Upper lobe of left lung (tissue), 6 donors: ENCODE measurements at places on chromosomes 11 and 22.

- DNase-seq = peak; percentile 30
These were observed 415.3 kb upstream of the CADM1 start for GRCh38 chr11:115919341-115920091.

- no peak for DNase-seq
These were observed 406.8 kb downstream of the FAM181B start for GRCh38 chr11:82326853-82327252.

GRCh38 chr11:75024764-75025211 is 36.1 kb downstream of the NEU3 start:
- no peak for DNase-seq

DNA sequence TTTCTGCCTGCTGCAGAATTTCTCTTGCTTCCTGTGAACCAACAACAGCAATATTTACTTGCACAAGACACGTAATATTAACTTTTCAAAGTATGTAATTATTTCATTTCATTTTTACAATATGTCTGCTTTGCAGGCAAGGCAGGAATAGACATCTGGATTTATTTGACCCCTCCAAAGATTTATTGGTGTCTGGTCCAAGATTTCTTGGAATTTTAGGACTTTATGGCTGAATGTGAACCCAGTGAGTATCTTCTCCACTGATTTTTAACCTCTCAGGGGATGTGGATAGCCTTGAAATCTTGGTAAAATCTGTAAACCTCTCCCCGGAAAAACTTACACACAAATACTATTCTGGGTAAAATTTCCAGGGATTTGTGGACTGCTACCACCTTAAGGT is 61.5 kb downstream of the PKNOX2 start:
- no peak for DNase-seq

DNA sequence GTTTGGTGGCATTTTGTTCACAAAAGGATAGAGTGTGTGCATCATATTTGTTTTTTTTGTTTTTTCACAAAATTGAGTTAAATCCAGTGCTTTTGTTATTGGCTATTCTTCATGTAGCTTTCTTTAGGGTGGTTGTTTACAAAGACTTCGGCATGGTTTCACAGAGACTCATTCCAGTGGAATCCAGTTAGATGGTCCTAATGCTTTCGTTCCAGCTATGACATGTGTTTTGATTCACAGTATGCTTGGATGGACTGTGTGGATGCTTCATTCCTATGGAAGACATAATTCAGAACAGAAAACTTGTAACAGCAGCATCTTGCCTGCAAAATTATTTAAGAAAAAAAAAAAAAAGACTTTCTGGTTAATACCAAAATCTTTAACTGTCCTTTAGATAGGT is 97.9 kb downstream of the PDHX start:
- no peak for DNase-seq

DNA sequence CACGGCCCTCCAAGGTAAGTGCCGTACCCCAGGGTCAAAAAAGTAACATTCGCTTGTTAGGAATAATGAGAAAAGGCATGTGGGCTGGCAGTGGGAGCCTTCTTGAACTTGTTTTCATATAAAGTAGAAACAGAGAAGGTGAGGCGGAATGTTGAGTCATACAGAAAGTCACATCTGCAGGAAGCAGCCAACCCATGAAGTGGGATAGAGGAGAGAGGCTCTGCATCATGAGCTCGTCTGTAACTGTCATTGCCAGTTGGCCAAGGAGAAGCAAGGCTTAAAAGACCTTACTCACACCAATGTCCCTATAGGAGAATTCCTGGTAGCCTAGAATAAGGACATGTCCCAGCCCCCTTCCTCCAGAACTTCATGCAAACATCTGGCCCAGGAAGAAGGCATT is 253.3 kb downstream of the BUD13 start:
- no peak for DNase-seq

- no peak for DNase-seq
These were observed 74.0 kb upstream of the PHF21B start for GRCh38 chr22:45083659-45084305.

GRCh38 chr22:17109113-17109865 is 11.9 kb downstream of the TMEM121B start:
- peak; percentile 75 for DNase-seq

GRCh38 chr22:28333088-28333487 is 346.6 kb downstream of the TTC28 start:
- no peak for DNase-seq

DNA sequence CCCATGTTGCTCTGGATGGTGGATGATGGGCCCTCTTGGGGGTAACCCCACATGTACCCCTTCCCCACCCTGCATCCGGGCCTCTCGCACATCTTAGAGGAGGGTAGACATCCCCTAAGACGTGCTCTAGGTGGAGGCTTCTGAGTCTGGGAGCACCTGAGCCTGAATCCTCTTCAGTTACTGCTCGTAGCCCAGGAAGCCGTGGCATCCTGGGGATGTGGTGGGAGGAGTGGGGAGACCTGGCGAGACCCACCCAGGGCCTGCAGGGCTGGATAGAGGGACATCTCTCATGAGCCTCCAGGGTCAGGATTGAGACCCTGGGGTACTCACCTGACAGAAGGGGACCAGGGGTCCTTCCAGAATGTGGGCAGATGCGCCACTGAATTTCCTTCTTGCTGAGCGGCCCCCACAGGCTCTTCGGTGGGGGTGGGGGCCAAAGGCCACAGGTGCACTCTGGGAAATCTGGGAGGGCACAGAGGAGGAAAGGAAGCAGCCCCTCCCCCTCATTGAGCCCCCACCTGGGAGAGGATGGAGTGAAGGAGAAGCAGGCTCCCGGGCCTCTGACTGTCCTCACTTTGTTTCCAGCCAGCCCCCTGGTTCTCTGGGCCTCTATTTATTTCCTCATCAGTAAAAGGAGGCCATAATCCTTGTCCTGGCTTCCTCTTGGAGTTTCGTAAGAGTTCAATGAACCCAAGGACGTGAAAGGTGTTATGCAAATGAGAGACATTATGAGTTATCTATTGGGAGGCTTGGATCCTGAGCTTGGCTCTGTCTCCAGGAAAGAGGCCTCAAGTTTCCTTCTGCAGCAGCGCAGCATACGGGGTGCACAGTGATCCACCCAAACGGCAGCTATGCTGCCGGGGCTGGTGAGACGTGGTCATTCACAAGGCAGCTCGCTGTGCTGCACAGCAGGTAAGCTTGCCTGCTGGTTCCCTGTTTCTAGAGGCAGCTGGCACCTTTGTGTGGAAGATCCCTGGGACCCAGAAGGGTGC is 31.2 kb downstream of the KCNJ4 start:
- no peak for DNase-seq

DNA sequence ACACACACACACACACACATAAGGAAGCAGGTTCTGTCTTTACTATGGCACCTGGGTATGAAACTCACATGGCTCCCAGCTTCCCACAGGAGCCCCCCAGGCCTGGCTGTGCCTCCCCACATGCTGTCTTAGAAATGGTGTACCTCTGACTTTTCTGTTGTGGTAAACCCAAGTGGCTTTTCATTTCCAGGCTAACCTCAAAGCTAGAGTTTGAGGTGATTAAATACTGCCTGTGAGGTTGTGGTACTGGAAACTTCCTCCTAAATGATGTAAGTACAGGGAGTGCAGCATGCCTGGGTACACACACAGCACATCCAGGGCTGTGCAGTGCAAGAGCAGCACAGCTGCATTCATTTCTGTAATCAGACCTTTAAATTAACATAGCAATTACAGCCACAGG is 34.4 kb downstream of the ME3 start:
- DNase-seq = no peak

- DNase-seq = no peak
These were observed 58.3 kb downstream of the PRDM11 start for GRCh38 chr11:45204761-45205160.

DNA sequence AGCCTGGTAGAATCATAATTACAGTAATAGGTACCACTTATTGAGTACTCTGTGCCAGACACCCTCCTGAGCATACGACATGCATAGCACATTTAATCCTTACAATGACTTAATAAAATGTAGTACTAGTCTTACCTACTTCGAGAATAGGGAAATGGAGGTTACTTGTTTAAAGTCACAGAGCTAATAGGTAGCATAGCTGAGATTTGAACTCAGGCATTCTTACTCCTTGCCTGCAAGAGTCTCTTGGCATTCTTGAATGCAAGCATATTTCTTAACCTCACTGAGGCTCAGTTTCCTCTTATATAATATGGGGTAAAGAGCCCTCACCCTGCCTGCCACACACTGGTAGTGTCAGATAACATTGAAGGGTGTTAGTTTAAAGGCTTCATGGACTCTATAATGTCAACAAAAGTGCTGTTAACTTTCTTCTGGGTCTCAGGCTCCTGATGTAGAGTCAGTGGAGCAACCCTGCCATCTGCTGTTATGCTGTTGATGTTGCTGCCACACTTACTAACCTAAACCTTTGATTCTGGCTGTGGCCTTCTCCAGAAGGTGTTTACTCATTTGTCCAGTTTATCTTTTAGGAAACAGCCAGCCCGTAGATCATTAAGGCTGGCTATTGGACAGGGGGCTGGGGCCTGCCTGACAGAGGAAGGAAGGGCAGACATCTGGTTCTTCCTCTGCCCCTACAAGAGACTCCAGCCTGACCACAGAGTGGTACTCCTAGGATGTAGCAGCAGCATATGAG is 18.9 kb downstream of the LIMK2 start:
- DNase-seq = no peak

DNA sequence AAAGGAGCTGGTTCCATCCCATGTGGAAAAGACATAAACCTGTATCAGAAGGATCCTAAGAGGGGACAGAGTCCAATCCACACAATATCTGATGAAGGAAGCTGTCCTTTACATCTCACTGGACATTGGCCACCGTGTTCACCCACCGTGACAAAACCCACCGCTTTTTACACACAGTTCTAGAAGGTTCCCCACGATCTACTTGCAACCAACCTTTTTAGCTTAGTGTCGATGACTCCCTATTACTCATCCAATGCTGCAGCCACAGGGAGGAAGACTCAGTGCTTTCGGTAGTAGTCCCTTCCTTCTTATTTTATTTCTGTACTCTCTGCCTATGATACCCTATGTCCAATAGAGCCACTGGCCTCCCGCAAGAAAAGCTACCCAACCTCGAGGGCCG is 65.4 kb downstream of the MAPK1 start:
- no peak for DNase-seq

- DNase-seq = peak; percentile 94
These were observed 2.1 kb upstream of the CPT1A start for GRCh38 chr11:68843703-68844312.

- no peak for DNase-seq
These were observed 6.1 kb upstream of the RNASEH2C start for GRCh38 chr11:65726660-65727059.

GRCh38 chr11:27719546-27719925 is 19.3 kb upstream of the BDNF start:
- no peak for DNase-seq

GRCh38 chr11:26078231-26078821 is 253.6 kb upstream of the ANO3 start:
- no peak for DNase-seq

GRCh38 chr11:111819161-111819828 is 52.1 kb downstream of the ALG9 start:
- DNase-seq = no peak

DNA sequence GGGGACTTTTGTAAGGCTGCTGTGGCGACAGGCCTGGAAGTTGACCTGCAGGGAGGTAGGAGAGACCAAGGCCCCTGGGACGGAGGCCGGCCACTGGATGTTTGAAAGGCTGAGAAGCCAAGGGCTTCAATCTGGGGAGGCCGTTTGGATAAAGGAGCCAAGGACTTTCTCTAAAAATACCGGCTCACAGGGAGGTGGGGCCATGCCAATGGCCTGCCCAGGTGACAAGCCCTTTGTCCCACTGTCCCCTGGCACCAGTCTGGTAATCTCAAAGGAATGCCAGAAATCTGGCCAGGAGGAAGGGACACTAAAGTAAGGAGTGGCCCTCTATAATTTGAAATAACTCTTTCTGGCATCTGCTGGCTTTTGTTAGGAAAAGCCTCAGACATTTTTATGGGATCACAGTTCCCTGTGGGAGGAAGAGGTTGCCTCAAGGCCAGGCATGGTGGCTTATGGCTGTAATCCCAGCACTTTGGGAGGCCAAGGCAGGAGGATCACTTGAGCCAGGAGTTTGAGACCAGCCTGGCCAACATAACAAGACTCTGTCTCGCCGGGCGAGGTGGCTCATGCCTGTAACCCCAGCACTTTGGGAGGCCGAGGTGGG is 1.9 kb upstream of the CHKA start:
- peak; percentile 70 for DNase-seq

DNA sequence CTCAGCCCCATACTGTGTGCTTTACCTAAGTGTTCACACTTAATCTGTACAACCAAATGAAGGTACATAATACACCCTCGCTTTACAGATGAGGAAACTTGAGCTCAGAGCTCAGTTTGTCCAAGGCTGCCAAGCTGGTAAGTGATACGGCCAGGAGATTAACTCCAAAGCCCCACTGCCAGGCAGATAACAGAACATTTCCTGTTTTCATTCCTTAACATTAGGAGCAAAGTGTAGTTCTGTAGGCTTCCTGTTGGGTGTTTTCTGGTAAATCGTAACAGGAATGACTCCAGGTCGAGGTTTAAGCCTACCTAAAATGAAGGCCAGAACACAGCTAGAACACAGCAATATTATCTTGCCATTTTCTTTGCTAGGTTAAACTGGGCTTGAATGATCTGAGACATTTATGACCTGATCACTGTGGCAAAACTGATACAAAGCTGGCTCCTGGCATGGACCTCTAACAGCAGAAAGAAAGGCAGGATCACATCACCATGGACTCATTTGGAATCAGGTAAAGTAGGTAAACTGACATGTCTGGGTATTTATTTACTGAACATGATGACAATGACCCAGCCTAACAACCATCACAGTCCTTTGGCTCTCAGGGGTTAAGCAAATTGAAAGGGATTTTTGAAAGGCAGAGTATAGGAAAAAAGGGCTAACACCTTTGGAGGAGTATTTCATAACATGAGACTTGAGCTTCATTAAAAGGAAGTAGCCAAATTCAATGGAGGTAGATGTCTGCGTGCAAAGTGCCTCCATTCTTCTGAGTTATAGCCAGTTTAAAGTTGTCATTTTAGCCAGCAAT is 3.9 kb upstream of the NUP50 start:
- DNase-seq = no peak

DNA sequence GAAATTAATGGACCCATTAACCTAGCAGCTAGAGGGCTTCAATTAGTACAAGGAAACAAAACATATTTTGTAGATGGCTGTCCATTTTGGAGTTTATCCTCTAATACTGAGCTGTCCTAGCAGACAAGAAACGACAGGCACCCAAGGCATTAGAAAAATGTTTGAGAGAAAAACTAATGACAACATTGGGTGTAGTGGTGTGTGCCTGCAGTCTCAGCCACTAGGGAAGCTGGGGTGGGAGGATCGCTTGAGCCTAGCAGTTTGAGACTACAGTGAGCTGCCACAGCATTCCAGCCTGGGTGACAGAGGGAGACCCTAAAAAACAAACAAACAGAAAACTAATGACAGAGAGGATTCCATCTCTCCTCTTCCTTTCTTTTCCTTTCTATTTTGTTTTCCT is 1.5 kb downstream of the A4GALT start:
- no peak for DNase-seq

DNA sequence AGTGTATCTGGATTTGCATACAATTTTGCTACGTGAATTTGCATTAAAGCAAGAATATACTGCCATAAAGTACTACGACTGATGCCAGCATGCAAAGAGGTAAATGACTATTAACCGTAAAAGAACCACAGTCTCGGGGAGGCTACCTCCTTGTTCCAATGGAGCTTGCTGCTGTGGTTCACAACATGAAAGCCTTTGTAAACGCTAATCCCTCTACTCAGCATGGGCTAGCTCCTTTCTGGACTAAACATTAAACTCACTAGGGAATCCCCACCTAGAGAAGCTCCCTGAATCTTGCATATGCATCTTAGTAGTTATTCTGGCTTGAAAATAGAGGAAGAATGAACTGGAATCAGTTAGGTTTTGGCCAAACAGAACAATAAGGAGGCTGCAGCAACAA is 60.5 kb upstream of the ARHGAP32 start:
- DNase-seq = no peak

GRCh38 chr11:72859126-72859525 is 44.9 kb downstream of the ATG16L2 start:
- no peak for DNase-seq
